ENCODE measurements at places on chromosomes 11 and 22.

DNA sequence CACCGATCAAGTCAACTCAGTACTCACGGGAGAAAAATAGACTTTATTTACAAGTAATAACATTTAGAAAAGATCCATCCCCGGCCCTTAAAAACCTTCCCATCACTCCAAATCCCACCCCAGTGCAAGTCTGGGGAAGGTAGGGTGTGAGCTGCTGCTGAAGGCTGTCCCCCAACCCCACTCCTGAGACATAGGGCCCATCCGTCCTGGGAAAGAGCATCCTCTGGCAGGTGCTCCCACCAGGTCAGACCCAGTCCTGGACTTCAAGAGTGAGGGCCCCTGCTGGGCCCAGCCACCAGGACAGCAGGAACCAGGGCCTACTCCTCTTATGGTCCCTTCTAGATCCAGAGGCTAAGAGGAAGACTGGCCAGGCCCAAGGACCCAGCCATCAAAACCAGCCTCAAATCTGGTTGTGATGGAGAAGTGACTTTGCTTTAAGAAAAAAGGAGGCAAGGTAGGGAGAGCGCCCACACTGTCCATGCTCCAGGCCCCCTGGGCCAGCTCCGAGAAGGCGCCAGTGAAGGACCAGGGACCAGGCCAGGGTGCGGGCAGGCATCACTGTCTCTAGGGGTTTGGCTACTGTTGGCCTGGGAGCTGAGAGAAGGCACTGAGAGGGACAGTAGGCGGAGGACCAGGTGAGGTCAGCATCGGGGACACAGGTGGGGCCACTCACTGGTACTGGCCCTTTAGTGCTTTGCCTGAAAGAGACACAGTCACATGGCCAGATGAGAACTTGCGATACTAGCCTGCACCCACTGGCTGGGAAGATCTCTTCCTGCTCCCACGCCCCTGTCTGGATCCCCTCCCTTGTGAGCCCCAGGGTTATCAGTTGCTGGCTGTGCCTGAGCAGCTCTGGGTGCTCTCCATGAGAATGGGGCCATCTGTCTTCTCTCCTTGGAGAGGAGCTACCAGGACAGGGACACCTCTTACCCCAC is 4.4 kb downstream of the IL18BP start:
- DNase-seq = no peak

DNA sequence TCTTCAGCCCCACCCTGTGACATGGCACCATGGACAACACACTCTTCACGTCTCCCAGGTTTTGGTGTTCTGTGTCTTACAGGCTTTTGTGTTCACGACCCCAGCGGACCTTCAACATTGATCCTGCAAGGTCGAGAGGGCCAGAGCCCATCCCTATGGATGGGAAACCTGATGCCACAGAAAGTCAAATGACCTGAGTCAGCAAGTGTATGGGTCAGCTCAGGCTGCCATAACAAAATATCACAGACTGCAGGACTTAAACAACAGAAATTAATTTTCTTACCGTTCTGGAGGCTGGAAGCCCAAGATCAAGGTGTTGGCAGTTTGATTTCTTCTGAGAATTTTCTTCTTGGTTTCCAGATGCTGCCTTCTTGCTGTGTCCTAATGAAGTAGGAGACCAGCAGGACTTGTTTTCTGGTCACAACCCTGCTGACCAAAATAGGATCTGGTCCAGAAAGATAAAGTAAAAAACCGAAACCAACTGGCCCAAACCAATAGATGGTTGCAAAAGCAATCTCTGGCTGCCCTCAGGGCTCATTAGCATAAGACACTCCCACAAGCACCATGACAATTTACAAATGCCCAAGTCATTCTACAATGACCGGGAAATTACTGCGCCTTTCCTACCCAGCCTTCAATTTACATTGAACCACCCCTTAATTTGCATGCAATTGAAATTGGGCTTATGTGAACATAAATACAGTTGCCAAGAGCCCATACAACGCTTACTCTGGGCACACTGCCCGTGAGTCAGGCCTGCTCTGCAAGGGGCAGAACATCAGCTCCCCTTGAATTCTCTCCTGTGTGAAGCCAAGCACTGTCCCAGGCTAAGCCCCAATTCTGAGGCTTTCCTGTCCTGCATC is 113.9 kb downstream of the RPS6KA4 start:
- no peak for DNase-seq

DNA sequence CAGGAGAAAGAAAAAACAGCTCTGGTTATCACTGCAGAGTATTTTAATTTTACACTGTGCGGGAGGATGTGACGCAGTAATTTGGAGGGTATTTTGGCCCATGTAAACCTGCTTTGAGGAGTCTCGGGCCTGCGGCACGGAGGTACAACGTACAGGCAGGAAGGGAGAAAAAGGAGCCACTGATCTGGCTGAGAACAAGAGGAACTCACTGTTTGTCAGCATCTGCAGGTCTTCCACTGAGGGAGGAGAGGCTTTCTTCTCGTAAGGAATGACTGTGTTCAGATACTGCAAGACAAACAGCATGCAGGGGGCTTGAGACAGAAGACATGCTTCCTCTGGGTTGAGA is 44.0 kb downstream of the FEZ1 start:
- DNase-seq = no peak

DNA sequence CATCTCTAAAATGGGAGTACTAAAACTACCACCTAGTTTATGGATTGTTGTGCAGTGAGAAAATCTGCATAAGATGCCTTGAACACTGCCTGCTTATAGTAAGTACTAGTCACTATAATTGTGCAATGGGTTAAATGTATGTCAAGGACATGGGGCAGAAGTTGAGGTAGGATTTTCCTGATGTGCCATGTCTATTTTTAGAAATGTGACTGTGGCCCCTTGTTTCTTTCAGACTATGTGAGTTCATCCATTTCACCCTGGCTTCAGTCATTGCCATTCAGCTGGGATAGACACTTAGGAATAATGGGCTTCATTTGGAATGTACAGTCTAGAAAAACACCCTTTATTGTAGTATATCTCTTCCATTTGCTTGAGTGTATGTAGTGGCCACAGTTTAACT is 51.4 kb downstream of the BDNF start:
- no peak for DNase-seq

GRCh38 chr11:69463181-69463994 is 18.1 kb upstream of the LINC01488 start:
- no peak for DNase-seq

DNA sequence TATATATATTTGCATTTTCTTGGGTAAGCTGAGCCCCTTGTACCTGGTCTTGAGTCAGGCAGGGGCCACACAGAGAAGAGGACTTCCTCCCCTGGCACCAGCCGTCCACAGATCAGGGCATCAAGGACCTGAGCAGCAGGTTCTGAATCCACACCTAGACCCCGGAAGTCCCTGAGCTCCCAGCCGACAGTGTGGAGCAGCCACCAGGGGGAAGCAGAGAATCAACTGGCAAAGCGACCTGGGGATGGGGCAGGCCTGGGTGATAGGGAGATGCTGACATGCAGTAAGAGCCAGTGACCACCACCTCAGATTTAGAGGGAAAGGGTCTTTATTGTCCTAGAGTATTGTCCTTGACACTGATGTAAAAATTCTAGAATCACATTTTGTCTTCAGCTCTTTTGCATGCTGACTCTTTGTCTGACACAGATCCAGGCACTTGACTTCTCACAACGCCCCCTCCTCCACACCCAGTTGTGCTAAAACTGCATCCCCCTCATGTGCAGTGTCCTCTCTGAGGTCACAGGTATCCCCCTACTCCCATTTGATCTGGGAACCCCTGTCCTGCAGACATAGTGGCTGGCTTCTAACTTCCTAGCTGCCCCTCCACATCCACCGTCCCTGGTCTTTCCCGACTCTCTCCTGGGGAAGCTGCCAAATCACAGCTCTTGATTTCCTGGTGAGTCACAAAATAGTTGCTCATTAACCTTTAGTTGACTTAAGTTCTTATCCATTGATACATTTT is 109.3 kb downstream of the GGTLC2 start:
- peak; percentile 68 for DNase-seq

DNA sequence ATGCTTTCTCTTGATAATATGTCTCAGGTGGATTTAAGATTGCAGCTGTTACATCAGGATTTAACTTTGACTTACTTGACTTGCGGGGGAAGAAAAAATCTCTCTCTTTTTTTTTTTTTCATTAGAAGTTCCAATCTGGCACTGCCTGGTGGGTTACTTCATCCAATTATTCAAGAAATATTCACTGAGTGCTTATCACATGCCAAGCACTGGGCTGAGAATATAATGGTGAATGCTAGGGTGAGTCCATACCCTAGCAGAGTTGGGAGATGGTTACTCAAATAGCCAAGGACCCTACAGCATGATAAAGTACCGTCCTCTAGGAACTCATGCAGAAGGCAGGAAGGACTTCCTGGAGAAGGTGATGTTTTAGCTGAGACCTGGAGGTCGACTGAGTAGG is 57.9 kb upstream of the EIF3D start:
- DNase-seq = no peak

- DNase-seq = no peak
These were observed at the start of gene OR8U1 for GRCh38 chr11:56375324-56375723. Gene OR8U1 (plus strand): TSS chr11:56375624. CDS start chr11:56375624, 0 bp downstream.

DNA sequence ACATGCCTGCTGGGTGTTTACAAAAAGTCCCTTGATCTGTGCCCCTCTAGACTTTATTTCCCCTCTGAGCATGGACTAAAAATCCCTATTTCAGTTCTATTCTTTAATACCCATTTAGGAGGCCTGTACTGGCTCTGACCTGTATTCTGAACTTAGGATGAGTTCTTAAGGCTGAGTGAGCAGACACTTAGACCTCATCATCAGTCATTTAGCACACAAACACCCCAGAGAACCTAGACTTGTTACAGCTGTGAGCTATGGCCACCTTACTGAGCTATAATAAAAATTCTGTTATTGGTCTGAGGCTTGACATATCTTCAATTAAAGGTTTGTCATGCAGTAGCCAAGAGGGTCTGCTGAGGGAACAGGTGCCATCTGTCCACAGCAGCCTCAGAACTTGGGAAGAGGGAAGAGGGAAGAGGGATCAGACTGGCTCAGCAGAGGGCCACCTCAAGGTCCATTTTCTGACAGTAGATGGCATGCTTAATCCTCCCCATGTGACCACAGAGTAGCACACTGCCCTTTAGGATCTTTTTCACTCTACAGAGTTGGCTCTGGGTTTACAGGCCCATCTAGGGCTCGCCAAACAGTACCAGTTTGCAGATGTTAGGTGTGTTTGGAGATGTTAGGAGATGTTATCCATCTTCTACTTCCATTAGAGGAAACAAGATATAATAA is 30.2 kb upstream of the RRM1 start:
- DNase-seq = no peak

GRCh38 chr11:3056296-3057068 is 741 bp downstream of the CARS1 start:
- DNase-seq = peak; percentile 12

DNA sequence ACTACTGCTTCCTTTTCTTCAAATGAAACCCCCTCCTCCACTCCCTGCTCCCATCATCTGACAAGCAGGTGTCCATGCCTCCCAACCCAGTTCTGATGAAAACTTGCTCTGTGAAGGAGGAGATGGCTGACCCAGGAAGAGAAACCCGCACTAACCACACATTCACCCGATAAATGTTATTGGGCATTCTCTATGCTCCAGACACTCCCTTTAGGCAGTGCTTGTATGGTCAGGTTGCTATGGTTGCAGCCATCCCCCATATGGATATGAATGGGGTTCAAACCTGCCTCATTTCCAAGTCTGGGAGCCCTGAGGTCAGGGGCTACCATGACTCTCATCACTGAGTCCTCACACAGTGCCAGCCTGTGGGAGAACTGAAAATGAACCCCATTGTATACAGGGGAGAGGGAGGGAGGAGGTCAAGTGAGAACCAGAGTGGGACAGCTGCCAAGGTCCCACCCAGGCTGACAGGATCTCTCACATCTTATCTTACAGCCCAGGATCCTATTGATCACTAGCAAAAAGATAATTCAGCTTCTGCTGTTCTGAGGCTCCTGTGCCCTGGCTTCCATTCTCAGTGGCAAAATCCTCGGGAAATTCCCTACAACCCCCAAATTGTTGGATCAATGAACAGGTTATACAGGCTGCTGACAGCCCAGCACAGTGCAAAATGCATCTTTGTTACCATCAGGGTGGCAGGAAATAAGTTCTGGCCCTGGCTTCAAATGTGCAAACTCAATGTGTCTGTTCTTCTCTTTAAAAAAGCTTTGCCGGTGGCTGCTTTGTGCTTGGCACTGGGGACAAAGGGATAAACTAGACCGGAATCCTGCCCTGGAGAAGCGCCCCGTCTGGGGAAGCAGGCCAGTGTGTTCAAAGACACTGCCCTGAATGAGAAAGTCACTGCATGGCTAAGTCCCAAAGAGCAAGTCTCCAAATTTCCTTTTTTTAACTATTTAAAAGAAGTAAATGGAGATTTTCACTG is 22.7 kb upstream of the ACER3 start:
- no peak for DNase-seq

DNA sequence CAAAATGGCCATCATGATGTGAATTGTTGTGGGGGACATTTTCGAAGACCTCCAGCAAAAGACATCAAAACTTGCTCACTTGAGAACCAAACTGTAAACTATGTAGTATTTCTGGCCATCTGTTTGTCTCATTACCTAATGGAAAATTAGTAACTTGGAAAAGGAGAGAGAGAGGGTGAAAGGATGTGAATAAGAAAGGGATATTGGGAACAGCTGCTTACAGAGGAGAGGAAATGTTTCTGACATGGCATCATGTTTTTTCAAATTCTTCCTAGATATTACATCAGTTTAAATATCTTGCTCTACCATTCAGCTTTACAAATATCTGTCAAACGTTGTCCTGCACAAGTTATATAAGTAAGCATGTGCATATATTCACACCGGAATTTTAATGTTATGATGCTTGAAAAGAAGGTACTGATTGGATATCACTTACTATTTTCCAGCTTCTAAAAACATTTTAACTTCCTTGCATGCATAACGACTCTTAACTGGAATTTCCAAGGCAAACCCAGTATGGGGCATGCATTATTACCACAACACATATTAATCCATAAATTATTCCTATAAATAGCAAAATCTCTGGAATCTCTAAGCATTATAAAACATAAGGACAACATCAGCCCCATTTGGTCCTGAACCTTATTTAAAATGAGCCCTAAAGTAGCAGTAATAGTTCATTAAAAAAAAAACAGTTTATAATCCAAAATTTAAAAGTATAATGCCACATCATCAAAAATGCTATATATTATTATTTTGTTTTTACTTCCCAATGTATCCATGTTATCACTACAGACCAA is 20.0 kb downstream of the GUCY1A2 start:
- no peak for DNase-seq

DNA sequence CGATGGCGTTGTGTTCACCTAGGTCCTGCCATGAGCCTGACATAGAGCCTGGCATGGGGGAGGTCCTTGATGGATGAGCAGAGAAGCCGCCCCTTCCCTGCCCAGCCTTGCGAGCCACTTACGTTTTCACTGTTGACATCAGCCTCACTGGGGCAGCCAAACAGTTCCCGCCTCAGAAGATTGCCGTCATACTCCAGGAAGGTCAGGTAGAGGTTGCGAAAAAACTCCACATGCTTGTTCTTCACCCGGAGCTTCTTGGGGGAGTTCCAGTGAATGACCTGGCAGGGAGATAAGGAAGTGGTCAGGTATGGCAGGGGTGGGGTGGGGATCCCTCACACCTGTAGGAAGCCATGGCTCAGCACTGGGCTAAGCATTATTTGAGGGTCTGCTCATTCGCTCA is 279.3 kb upstream of the SYN3 start:
- no peak for DNase-seq
